ENCODE measurements at places on chromosomes 11 and 22.

GRCh38 chr22:22830957-22831688, 56.5 kb upstream of the IGLL5 start:
- no peak for DNase-seq

- DNase-seq, result no peak
Observed at GRCh38 chr11:113549061-113549460, 73.9 kb upstream of the DRD2 start.

GRCh38 chr11:19187114-19187832, 14.5 kb downstream of the CSRP3 start:
- no peak for DNase-seq

GRCh38 chr22:41366323-41367029, 15.3 kb upstream of the TEF start:
- DNase-seq, result no peak

- DNase-seq, result no peak
Observed at GRCh38 chr11:83456075-83456474, 169.9 kb upstream of the CCDC90B start.

Measured in MM.1S (cell line).